ENCODE measurements at places on chromosomes 13 and 19.

GRCh38 chr13:106558527-106558926 lies 9.4 kb downstream of the ARGLU1 start:
- no peak for DNase-seq

DNA sequence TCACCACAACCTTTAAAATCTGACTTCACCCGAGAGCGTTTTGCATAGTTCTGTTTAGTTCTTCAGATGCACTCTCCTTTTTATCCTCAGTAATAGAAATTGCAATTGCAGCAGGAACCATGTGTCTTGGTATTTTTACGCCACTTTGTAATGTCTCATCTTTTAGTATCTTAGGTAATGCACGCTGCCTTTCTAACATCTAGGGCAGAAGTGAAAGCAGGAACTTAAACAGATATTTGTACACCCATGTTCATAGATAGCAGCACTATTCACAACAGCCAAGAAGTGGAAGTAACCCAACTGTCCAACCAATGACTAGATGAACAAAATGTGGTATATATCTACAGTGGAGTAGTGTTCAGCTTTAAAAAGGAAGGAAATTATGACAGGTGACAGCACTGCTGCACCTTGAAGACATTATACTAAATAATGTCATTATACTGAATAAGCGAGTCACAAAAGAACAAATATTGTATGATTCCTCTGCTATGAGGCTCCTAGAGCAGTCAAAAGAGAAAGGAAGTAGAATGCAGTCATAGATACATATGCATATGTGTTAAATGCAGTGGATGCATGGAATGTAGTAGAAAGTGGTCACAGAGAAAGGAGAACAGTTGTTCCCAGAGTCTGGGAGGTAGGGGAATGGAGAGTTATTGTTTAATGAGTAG lies 105.9 kb upstream of the GJB6 start:
- DNase-seq = no peak

DNA sequence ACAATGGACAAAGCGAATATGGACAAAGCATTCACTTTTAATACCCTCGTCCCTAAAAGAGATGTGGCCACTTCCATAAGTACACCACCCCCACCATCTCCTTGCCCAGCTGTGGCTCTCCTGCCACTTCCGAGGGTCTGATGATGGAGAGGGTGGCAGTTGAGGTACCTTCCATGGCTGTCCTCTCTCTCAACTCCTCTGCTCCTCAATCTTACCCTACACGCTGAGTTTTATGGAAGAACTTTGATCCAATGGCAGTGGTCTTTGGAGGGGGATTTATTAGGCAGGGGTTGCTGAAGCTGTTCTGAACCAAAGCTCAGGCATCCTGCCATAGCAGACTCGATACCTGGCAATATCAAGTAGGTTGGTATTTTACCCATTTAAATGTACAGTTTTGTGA lies 413.0 kb downstream of the TSHZ3 start:
- no peak for DNase-seq

DNA sequence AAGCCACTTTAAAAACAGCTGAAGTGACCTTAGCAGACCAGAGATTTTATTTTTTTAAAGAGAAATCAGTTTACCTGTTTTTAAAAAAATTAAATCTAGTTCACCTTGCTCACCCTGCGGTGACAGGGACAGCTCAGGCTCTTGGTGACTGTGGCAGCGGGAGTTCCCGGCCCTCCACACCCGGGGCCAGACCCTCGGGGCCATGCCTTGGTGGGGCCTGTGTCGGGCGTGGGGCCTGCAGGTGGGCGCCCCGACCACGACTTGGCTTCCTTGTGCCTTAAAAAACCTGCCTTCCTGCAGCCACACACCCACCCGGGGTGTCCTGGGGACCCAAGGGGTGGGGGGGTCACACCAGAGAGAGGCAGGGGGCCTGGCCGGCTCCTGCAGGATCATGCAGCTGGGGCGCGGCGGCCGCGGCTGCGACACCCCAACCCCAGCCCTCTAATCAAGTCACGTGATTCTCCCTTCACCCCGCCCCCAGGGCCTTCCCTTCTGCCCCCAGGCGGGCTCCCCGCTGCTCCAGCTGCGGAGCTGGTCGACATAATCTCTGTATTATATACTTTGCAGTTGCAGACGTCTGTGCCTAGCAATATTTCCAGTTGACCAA lies 10.8 kb downstream of the PLPPR3 start:
- DNase-seq = no peak

- DNase-seq = no peak
Measured at GRCh38 chr13:98785405-98785804, 32.9 kb upstream of the SLC15A1 start.

DNA sequence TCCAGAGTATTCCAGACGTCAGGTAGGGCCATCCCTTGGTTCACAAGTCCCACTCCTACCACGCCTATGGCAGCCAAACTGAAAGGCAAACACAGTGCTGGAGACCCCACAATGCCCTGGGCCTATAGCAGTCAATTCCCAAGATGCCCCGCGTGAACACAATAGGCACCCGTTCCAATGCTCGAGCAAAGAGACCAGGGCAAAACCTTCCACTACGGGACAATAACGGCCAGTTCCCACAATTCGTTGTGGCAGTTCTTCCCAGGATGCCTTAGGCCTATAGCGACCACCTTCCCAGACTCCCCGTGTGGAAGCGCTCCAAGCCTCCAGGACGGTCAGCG lies 538 bp downstream of the ZNF428 start:
- no peak for DNase-seq

- DNase-seq = no peak
Measured at GRCh38 chr13:96783057-96783456, 211.2 kb downstream of the OXGR1 start.

- no peak for DNase-seq
Measured at GRCh38 chr13:32206097-32206740, 108.9 kb downstream of the ZAR1L start.

GRCh38 chr13:108093616-108094015 lies 121.7 kb downstream of the LIG4 start:
- DNase-seq = no peak

DNA sequence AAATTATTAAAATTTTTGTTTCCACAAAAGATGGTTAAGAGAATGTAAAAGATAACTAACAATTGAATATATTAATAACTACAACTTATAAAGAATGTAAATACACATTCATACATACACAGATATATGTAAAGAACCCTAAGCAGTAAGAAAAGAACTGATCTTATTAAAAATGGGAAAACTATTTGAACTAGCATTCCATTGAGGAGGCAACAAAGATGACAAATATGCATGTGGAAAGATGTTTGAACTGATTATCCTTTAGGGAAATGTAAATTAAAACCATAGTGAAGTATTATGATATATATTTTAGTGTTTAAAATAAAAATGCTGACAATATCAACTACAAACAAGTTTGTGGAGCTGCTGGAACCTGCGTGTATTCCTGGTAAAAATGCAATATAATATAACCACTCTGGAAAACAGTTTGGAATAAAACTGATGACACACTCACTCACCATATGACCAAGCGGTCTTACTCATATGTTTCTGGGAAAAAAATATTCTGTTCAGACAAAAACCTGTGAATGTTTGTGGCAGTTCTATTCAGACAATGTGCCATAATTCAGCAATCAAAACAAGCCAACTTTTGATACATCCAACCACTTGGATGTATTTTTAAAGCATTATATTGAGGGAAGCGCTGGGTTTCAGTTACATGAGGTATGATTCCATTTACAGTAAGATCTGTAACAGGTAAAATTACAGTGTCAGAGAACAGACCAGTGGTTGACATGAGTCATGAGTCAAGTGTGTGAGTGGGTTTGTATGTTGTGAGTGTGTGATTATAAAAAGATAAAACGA lies 694.4 kb upstream of the SLITRK5 start:
- DNase-seq = no peak

DNA sequence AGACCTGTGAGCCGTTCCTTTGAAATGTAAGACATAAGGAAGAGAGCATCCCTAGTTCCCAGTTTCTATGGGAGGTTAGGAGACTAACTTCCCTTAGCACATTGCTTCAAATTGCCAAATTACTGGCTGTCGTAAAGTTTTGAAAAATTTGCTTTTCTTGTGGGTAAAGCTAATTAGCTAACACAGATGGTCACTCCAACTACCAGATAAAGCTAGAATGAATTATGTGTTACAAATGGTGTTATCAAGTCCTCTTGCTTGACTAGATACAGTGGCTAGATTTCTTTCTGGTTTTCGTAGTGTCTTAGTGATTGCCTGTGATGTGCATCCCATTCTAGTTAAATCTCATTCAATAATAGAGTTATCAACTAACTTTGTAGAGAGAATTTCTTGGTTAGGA lies 416.6 kb upstream of the ATXN8OS start:
- no peak for DNase-seq

DNA sequence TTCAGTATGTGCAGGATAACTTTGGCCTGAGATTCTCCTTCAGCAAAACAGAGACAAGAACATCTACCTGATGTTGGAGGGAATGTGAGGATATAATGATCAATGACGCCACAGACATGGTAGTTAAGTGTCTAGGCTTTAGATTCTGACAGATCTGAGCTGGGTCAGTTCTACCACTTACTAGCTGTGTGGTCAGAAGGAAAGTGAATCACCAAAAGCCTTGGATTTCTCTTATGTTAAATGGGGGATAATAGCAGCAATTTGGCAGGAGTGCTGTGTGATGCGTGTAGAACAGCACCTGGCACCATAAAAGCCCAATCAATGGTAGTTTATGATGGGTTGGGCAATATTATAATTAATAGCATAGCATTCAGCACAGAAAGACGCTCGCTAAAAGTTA lies 41.7 kb downstream of the RXFP2 start:
- no peak for DNase-seq

DNA sequence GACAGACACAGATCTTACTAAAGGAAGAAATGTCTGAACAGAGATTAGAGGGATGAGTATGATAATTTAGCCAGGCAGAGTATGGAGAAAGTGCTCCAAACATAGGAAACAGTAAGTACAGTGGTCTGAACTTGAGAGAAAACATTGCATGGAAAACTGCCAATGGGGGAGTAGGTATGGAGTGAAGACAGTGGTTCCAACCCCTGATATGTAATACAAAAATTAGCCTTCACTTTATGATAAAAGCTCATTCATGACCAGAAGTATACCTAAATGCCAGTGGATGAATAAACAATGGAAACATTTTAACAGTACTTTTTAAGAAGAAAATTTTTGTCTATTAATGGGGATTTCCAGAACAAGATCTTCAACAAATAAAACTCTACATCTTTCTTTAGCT lies 334.0 kb downstream of the DIAPH3 start:
- no peak for DNase-seq

DNA sequence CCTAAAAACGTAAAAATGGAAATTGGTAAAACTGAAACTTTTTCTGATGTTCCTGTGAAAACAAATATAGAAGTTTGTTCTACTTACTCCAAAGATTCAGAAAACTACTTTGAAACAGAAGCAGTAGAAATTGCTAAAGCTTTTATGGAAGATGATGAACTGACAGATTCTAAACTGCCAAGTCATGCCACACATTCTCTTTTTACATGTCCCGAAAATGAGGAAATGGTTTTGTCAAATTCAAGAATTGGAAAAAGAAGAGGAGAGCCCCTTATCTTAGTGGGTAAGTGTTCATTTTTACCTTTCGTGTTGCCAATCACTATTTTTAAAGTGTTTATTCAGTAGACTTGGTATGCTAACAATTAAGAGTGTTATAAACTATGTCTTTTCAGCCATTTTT lies 25.6 kb downstream of the BRCA2 start:
- DNase-seq = no peak

- DNase-seq = no peak
Measured at GRCh38 chr19:902093-902370, 8.7 kb downstream of the RNU6-9 start.

DNA sequence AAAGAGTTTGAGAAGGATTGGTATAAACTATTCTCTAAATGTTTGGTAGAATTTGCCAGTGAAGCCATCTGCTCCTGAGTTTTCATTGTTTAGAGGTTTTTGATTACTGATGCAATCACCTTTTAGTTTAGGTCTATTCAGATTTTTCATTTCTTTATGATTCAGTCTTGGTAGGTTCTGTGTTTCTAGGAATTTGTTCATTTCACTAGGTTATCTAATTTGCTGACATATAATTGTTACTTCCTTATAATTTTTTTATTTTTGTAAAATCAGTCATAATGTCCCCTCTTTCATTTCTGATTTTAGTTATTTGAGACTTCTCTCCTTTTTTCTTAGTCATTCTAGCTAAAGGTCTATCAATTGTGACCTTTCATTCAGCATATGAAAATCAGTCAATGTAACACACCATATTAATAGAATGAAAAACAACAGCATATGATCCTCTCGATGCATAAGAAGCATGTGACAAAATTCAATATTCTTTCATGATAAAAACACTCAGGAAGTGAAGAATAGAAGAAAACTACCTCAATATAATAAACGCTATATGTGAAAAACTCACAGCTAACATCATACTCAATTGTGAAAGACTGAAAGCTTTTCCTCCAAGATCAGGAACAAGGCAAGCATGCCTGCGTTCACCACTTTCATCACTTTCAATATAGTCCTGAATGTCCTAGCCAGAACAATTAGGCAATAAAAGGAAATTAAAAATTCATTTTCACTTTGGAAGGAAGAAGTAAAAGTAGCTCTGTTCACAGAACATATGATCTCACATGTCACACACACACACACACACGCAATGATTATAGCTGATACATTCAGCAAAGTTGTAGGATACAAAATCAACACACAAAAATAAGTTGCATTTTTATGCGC lies 149.1 kb downstream of the COG6 start:
- no peak for DNase-seq

- DNase-seq = no peak
Measured at GRCh38 chr19:57245066-57245465, 4.6 kb downstream of the ZNF805 start.

- DNase-seq = no peak
Measured at GRCh38 chr13:48263196-48263595, 30.2 kb downstream of the ITM2B start.

DNA sequence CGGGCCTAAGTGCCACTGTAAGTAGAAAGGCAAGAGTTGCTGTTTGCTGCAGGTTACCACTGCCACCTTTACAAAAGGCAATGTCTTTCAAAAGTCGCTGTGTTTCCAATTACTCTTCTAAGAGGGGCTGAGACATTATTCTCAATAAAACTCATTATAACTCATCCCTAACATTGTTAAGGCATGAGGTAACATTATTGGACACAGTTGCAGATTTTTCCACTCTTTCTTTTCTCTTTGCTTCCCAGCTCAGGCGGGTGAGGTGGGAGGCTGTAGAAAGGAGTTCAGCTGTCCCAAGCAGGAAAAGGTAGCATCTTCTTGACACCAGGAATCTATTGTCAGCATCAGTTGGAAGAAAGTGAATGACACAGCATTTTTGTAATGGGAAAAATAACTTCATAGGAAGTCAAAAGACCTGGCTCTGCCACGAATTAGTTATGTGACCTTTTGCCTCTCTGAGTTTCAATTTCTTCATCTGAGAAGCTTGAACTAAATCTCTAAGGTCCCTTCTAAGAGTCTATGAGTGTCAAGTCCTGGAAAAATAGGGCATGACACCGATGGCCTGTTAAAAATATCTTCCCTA lies 2.1 kb upstream of the UBL3 start:
- DNase-seq = no peak

DNA sequence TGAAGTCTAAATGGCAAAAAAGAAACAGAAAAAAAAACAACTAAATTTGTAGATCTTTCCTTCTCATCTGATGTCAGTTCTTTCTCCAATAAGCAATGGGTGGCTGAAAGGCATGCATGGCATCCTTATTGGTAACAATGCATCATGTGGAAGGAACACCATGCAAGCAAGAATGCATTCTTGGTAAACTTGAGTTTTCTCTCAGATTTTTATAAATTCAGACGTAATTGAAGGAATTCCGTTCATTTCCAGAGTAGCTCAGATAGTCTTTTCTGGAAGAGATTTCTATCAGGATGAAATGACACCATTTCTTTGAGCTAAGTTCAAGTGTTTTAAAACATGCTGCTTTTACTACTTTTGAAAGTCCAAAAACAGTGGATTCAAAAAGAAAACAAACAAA lies 373.0 kb downstream of the COG6 start:
- DNase-seq = no peak
